ENCODE measurements at places on chromosomes 4 and X. TPM values are rescaled to one million over a fixed set of nuclear protein-coding genes. Genes with fewer than 3 reads are reported as not detected.

The F8A1 gene
- polyA plus RNA-seq = 3.9 TPM

DNA sequence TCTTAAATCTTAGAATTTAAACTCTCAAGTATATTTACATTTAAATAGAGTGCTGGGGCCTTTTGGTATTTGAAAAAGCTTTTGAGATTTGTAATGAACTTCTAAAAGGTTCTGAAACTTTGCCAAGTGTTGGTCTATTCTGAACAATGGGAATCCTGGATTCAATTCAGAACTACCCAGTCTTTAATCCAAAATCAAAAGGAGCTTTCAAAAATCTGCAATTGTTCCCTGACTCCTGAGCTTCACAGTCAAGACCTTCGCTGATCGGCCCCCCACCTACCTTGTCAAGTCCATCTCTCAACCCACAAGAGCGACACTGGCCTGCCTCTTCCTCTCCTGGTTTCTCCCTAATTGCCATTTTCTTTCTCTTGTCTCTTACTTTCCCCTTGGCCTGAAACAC, 666.1 kb upstream of the BOD1L1 start:
- no peak for DNase-seq

DNA sequence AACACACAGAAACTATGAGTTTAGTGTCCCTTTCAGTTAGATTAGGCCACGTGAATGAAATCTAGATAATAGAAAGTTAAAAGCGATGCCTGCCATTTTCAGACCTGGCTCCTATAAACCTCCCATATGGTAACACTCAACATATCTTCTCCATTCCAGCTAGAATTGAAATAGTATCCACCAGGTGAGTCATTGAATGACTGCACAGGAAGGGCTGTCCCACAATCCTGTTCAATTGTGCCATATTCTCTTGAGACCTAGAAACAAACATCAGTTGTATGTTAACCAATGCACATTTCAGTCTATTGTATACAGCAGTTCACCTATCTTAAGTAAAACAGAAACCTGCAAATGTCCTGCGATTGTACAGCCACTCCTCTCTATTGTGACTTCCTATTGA, 659.3 kb upstream of the SLIT2 start:
- no peak for DNase-seq

- DNase-seq = peak; percentile 42
These were observed 373.0 kb upstream of the RASGEF1B start for GRCh38 chr4:81844717-81845116.

DNA sequence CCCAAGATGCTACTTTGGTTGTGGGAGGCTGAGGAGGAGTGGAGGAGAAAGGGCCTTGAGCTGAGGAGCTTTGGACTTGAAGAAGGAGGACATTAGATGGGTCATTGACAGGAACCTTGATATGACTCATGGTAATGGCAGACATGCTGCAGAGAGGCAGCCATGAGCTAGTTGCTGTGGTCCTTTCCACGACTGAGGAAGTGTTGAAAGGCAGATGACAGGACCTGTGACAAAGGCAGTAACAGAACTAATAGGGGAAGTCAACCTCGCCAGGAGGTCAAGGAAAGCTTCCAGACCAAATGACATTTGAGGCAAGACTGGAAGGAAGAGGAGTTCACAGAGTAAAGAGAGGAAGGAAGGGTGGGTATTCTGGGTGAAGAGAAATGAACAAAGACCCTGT, 7.6 kb upstream of the XPNPEP2 start:
- no peak for DNase-seq

- DNase-seq = no peak
These were observed 298.3 kb downstream of the IL1RAPL2 start for GRCh38 chrX:104864296-104864695.

DNA sequence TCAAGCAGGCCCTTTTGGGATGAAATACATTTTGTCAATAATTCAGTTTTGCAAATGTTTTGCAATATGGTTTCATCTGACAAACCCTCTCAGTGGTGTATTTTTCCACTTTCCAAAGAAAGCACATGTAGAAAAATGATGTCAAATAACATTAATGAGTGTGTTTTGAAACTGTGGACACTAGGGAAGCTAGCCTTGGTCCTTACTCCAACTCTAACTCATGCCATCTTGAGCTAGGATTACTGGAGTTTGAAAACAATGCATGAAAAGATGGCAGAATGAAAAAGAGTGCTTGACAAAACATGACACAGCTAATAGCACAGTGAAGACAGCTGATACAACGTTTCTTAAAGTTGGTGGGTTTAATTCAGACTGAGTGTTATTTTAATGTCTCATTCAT, 41.4 kb downstream of the HAND2 start:
- no peak for DNase-seq

DNA sequence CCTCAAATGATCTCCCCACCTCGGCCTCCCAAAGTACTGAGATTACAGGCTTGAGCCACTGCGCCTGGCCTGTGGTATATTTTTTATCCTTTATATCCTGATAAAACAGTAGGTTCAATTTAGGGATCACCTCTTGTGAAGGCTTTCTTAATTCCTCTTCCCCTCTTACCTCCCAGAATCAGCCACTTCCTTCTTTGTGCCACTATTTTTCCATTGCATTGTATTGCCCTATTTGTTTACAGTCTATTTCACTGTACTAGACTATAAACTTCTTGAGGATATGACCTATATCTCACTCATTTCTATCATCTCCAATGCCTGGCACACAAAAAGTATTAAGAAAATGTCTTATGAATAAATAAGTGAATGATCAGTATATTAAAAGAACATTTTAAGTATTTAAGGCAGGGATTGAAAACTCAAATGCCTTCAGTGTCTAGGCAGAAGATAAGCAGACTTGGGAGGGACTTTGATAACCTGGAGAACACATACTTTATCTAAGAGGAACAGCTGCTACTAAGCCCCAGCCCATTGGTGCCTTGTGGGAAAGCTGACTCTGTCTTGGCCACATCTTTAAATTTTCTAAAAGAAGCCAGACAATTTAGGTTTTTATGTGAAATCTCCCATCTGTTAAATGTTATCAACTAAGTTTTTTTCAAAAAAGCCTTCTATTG, 82.3 kb upstream of the OGT start:
- DNase-seq = no peak

The CLIC2 gene
- polyA plus RNA-seq = 0.16 TPM

GRCh38 chrX:96861218-96861617, 22.5 kb upstream of the RPA4 start:
- DNase-seq = no peak

The USP38 gene
- polyA plus RNA-seq = 4.3 TPM

DNA sequence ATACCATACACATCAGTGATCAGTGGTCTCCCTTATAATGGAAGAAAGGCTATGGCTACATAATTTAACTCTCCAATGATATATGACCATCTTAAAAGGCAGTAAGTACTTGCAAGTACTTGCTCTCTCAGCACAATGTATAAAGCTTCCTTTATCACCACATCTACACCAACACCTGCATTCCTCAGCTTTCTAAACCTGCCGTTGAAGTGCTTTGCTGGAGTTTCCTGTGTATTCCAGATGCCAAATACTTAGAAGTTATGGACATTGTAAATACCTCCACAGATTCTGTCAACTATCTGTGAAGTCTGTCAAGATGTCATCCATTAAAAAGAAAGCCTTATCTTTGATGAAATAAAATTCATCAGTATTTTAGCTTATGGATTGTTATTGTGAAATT, 335.0 kb upstream of the GALNTL6 start:
- no peak for DNase-seq

DNA sequence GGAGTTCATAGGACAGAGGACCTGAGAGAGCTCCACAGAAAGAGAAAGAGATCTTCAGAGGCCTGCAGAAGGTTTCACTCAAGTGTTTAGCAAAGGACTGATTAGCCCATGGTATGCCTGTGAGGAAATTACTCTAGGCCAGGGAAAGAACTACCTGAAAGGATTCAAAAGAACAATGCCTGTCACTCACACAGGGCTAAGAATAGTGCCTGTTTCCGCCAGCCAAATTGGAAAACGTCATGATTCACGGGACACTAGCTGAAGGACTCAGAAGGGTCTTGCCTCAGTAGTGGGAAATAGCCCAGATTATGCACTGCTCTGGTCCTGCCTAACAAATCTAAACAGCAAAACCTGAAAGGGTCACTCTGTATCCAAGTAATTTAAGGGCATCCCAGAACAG, 21.1 kb downstream of the SYTL4 start:
- DNase-seq = no peak

The PNPLA4 gene
- polyA plus RNA-seq = 14.0 TPM

DNA sequence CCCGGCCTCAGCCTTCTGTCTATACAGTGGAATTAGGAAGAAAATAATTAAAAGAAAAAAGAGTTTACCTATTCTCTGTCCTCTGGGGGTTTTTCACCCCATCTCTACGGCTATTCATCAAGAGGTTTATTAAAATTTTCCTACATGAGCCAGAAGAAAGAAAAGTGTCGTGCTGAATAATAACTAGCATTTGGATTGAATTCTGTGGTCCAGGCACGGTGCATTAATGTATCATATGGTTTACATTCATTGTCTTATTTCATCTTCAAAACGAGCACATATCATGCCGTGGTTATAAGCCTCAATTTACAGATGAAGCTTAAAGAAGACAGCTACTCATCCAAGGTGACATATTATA, 5.4 kb upstream of the NAA15 start:
- DNase-seq = no peak

DNA sequence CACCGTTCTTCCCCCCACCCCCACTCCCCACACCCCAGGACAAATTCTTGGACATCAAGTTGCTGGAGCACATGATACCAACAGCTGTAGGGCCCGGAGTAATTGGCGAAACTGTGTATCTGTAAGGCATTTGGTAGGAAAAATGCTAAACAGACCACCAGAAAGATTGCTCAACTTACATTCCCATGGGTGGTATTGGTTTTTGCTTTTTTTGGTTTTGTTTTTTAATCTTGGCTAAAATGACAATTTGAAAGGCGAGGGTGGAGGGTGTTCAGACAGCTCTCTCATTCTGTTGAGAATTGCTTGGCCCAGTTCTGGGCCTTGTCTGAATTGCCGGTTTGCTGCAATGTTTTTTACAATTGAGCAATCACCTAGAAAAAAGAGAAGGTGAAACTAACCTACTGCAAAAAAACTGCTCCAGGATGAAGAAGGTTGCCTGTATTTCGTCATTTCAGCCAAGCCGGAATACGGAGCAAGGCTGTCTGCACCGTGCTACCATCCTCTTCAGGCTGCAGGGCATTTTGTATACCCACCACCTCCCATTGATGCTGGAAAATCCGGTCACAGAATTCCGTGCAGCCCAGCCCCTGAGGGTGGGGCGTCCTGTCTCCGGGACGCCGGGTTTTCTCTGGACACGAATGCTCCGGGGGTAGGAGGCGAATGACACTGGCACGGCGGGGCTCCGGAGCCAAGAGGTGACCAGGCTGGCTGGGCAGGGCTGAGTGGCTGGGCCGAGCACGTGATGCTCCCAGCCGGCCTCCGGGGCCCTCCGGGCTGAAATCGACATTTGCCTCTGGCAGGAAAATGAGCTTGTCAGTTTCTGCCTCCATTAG, at the start of gene CLCN4:
Gene CLCN4, plus strand, starts transcription at position 777 of the 833 bp plus-strand sequence. CDS start 28,058 bp downstream, outside the sequence.
- peak; percentile 41 for DNase-seq

The CISD2 gene
- polyA plus RNA-seq = 21.4 TPM

DNA sequence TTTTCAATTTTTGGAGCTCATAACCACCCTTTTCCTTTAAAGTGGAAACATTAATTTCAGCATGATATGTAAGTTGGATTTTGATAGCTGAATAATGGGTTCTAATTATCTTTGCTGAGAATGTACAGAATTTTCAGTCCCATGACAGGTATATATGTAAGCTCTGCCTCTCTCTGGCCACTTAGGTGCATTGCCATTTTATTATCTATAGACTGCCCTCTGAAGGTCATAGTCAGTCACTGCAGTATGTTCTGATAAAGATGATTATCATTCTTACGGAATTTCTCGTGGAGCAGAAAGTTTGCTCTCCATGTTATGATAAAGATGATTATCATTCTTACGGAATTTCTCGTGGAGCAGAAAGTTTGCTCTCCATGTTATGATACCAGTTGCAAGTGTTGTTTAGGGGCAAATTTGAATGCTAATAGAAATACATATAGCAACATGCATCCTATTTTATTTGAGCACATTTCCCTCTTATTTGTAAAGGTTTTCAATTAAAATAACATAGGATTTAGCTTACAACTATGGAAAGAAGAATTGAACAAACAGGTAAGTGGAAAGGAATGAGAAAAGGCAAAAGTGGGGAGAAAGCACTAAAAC, 10.4 kb downstream of the AFP start:
- peak; percentile 46 for DNase-seq

The GAGE13 gene
- not detected for polyA plus RNA-seq

The GAGE2A gene
- not detected for polyA plus RNA-seq

GRCh38 chrX:128650326-128650725, 598.1 kb upstream of the ACTRT1 start:
- DNase-seq = no peak

The TRPC5OS gene
- polyA plus RNA-seq = not detected

GRCh38 chr4:139647184-139647583, 18.4 kb upstream of the MGST2 start:
- no peak for DNase-seq

- no peak for DNase-seq
These were observed 74.1 kb downstream of the TSPAN5 start for GRCh38 chr4:98584265-98584664.

The HDX gene
- polyA plus RNA-seq = 1.6 TPM

GRCh38 chrX:153735274-153735673, 10.6 kb downstream of the ABCD1 start:
- DNase-seq = no peak

DNA sequence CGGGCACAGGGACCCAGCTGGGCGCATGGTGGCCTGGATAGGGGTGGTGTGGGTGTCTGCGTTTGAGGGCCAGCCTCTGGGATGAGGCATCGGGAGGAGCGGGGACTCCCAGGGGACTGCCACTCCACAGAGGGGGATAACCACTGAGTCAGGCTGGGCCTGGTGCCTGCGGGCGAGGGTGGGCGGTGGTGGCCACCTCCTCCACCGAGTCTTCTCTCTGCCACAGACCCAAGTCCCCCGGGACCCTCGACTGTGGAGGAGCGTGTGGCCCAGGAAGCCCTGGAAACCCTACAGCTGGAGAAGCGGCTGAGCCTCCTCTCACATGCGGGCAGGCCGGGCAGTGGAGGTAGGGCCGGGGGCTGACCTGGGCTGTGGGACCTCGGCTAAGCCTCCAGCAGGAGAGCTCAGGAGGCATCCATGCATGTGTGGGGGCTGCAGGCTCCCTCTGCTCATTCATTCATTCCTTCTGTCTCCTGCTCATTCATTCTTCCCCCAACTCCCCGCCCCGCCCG, 26.4 kb downstream of the DOK7 start:
- peak; percentile 65 for DNase-seq

DNA sequence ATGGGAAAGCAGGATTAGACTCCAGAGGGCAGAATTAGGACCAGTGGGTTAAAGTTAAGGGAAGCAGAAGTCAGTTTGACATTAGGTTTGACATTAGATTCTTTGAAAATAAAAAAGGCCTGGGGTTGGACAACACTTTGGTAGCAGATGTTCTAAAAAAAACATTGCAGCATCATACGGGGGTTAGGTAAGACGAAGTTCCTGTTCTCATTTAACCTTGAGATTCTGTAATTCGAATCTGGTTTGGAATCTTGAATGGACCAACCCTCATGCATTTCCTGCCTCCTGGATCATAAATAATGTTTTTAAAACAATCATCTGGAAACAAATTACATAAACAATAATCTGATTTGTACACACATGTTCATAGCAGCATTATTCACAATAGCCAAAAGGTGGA, 181.0 kb downstream of the SHROOM3 start:
- no peak for DNase-seq

GRCh38 chr4:141645611-141646340, 9.4 kb downstream of the IL15 start:
- DNase-seq = no peak

- no peak for DNase-seq
These were observed 275.8 kb upstream of the IL1RAPL1 start for GRCh38 chrX:28311466-28311865.

The ADGRG2 gene
- 0.23 TPM for polyA plus RNA-seq

GRCh38 chrX:124764354-124764753, 418.0 kb downstream of the SH2D1A start:
- DNase-seq = no peak

GRCh38 chrX:130975947-130976346, 72.9 kb upstream of the ENOX2 start:
- DNase-seq = peak; percentile 39
